Activated CD4-positive, CD25-positive, alpha-beta regulatory T cell (primary cell): ENCODE measurements at places on chromosomes 12 and 14.

- no peak for DNase-seq
Measured at GRCh38 chr12:101666052-101666728, 31.2 kb upstream of the CHPT1 start.

- DNase-seq: no peak
Measured at GRCh38 chr12:86435053-86435452, 178.9 kb upstream of the MGAT4C start.

DNA sequence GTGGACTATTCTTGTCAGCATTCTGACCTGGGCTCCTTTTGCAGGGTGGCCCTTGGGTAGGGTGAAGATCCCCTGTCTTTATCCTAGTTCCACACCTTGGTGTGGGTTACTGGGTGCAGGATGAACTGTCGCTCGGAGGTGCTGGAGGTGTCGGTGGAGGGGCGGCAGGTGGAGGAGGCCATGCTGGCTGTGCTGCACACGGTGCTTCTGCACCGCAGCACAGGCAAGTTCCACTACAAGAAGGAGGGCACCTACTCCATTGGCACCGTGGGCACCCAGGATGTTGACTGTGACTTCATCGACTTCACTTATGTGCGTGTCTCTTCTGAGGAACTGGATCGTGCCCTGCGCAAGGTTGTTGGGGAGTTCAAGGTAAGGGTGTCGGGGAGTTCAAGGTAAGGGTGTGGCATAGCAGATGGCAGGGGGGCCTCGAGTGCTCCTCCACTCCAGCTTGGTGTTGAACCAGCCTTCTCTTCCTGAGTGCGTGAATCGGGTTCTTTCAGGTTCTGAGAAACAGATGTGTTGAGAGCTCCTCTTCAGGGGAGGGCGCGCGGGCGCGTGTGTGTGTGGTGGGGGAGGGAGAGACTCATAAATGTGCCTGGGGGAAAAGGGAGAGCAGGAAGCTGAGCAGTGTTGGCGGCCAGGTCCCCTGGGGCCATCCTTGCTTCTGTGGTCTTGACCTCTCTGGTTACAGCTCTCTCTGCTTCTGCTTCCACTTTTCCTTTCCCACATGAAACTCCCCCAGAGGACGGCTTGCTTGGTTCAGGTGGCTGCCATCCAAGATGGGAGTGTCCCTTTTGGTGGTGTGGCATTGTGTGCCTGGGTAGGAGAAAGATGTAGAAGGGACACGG, 4.0 kb downstream of the ATG101 start:
- no peak for DNase-seq

- DNase-seq: no peak
Measured at GRCh38 chr14:45051896-45052295, 32.0 kb upstream of the PRPF39 start.

DNA sequence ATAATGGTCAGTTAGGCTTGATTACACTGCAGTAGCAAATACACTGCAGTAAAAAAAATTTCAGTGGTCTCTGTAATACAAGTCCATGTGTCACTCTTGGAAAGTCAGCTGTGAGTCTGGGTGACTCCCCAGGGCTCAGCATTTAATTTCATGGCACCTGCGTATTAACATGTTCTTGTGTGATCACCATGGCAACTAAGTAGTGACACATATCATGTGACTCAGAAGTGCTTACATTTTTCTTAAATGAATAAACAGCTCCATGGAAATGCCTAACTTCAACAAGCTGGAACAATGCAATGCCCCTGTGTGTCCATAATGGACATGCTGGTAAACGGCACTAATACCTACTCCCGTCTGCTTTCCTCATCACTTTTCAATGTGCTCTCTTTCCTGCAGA, 88.5 kb upstream of the ANO4 start:
- DNase-seq: no peak

- no peak for DNase-seq
Measured at GRCh38 chr12:111437816-111438454, 32.2 kb downstream of the SH2B3 start.

GRCh38 chr14:73249108-73249507, 11.8 kb downstream of the PAPLN start:
- DNase-seq: no peak
